ENCODE measurements at places on chromosomes 5 and 9. TPM values are rescaled to one million over a fixed set of nuclear protein-coding genes. Genes with fewer than 3 reads are reported as not detected.

Gene GPR150
- 0.94 TPM for polyA plus RNA-seq

Gene DRD1
- polyA plus RNA-seq, result not detected

Gene TEK
- polyA plus RNA-seq, result not detected

Gene GCNT4
- polyA plus RNA-seq, result 0.10 TPM

Gene PLPPR1
- not detected for polyA plus RNA-seq

Gene PLK2
- 4.0 TPM for polyA plus RNA-seq

Gene BTNL3
- not detected for polyA plus RNA-seq

Gene ARSB
- polyA plus RNA-seq, result 11.9 TPM

Gene SNCAIP
- polyA plus RNA-seq, result not detected

Gene CBY3
- polyA plus RNA-seq, result 0.56 TPM

Gene TNFSF15
- polyA plus RNA-seq, result 0.03 TPM

Gene SMIM27
- polyA plus RNA-seq, result 37.2 TPM

Gene SLC36A2
- not detected for polyA plus RNA-seq

DNA sequence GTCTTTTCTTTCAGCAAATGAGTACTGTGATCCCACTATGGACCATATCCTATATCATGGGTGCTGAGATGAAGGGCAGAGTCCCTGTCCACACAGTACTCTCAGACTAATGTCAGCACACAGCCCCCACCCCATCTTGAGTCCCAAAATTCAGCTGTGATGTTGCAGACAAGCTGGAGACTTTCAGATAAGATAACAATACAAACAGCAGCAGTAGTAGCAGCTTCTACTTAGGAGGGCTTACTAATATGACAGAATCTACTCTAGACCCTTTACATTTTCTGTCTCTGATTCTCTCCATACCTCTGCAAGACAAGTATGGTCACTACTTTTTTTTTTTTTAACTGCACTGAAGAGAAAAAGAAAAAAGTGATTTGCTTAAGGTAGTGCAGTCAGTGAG lies 129.1 kb upstream of the TRIM32 start:
- DNase-seq, result no peak

DNA sequence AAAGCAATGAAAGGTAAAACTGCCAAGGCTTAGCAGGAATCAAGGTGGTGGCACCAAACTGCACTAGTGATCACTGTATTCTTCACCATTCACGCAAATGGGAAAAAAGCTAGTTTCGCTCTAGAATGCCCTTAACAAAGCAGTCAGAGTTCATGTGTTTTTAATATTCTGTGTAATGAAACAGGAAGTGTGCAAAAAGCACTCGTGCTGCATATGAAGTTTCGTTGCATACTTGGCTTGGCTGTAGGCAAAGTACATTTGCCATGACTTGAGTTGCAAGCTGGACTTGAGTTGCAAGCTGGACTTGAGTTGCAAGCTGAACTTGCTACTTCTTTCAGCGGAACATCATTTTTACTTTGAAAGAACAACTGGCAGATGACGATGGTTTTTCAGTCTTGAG lies 55.4 kb downstream of the FOXI1 start:
- no peak for DNase-seq

- DNase-seq, result no peak
Measured at GRCh38 chr5:8814105-8814504, 731.8 kb downstream of the SEMA5A start.

DNA sequence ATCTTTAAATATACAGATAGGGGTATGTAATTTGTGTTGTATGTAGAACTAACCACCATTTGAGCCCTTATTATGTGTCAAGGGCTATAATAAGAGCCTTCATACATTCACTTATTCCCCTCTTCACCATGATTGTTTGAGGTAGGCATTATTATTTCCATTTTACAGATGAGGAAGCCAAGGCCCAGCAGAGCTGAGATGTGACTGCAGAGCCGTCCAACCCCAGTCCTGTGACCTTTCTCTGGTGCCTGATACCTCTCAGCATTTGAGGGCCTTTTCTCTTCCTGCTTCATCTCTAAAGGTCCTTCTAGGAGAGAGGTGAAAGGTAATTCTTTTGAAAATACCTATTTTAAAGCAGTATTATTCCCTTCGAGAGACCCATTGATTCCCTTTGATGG lies 37.3 kb downstream of the PIP5K1B start:
- DNase-seq, result no peak

DNA sequence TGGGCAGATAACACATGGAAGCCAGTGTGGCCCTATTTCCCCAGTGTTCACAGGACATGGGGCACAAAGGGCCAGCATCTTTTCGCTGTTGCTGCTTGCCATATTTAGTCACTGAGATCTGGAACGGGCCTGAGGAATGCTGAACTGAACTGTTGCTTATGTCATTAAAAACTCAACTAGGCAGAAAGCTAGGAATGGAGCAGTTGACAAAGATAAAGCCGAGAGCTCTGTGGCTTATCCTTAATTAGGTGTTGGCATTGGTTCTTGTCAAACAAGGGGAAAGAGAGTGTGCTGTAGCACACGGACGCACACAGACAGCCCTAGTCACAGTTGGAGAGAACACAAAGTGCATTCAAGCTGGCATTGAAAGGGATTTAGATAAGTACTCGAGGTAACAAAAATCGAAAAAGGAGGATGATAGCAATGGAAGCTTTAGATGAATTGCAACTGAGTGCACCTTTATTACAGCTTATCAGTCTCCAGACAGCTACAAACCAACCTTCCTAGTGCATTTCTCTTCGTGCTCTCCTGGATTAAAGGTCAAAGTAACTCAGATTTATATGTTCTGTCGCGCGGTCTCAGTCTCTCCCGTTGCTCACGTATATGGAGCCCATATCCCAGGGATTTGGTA lies 450.2 kb upstream of the ZNF608 start:
- no peak for DNase-seq

GRCh38 chr5:41334758-41335157 lies 121.4 kb upstream of the C6 start:
- DNase-seq, result no peak

DNA sequence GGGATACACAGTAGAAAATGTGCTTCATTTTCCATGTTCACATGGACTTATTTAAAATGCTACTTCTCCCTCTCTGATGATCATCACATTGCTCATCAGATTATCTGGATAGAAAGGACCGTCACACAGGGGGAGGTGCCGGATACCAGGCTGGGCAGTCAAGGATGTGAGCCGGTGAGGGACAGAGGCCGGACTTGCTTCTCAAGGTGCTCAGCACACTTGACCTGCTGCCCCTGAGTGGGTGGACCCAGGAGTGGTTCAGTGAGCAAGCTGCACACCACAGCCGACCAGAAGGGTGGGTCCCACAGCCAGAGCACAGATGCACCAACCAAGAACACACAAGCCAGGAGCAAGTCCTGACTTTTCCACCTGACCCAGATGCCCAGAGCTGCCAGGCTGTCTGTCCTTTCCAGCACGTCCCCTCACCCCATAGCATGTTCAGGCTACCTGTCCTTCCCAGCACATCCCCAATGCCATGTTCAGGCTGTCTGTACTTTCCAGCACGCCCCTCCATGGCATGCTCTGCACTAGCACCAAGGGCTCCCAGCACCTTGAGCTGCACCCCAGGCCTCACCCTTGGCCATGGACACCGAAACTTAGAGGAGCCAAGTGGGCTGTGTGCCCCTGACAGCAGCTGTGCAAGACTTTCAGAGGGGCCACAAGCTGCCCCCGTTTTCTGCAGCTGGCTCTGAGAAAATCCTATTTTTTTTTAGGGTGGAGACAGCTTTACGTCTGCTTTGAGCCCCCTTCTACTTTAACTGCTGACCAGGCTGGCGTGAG lies 77.8 kb downstream of the SECISBP2 start:
- DNase-seq, result no peak

DNA sequence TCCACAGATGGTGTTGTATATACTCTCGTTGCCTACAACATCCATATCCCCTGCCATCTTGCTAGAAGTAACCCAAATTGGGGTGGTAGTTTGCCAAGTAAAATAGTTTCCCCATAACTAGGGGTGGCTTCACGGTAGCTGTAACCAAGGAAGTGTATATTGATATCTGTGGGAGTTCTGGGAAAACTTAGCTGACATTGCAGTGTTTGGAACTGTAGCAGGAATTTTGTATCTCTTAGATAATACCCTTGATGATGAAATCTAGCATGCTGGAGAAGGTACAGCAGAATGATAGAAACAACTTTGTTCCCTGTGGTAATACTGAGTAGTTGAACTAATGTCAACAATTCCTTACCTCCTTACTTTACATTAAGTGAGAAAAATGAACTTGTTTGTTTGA lies 29.8 kb downstream of the FBXL7 start:
- no peak for DNase-seq

DNA sequence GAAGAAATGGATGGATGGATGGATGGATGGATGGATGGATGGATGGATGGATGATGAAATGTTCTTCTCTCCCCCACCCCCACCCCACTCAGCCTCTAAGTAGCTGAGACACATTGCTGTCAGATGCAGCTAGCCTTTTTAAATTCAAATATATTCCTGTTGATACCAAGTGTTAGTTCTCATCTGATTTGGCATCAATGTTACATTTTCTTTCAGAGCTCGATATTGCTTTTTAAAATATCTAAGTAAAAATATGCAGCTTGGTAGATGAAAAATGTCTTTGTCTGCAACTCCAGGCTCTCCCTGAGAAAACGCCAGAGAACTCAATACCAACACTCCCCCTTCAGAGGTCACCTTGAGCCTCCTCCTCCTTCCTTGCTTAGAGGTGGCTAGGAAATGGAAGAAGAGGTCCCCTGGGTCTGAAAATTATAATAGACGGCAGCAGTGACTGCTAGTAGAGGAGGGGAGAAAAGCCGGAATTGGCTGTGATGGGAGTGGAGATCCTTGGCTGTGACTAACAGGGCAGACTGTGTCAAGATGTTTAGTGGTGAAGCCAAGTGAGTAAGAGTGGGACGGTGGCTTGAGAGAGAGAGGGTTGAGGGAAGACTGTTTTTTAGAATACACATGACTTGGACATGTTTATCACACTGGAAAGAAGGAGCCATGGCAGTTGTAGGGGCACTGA lies 156.0 kb downstream of the ZNF462 start:
- no peak for DNase-seq

GRCh38 chr5:8628521-8628920 lies 759.6 kb downstream of the MTRR start:
- no peak for DNase-seq

GRCh38 chr5:176410486-176411180 lies 5.7 kb downstream of the CLTB start:
- DNase-seq, result no peak

- DNase-seq, result peak; percentile 33
Measured at GRCh38 chr9:133532937-133533668, 1.4 kb upstream of the ADAMTSL2 start.

DNA sequence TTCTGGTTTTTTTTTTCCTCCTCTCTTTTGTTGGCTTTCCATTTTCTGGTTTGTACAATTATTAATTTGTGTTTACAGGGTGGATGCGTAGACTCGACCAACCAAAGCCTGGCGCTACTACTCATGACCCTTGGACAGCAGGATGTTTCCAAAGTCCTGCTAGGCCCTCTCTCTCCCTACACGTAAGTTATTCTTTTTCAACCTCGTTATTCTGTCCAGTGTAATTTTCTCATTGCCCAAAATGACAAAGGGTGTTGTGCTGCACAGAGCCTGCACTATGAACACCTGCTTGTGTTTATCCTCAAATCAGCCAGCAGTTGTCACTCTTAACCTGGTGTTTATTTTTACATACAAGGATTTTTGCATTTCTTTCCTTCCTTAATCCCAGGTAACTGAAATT lies 56.6 kb downstream of the RCL1 start:
- DNase-seq, result no peak

GRCh38 chr9:20499013-20499412 lies 123.3 kb downstream of the MLLT3 start:
- no peak for DNase-seq

DNA sequence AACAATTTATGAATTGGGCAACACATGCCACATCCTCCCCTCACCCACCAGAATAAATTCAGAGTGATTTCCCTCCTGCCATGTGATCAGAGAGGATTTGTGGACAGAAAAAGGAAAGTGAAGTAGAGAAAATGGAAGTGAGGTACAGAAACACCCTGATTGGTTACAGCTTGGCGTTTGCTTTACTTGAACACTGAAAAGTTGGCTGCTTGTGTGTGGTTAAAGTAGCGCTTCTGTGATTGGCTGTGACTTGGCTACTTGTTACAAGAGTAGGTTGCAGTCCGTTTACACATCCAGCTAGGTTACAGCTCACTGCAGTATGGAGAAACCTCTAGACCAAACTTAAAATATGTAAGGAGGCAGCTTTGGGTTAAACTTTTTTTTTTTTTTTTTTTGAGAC lies 205.2 kb upstream of the ZNF608 start:
- peak; percentile 32 for DNase-seq

- no peak for DNase-seq
Measured at GRCh38 chr9:16673171-16673570, 197.3 kb downstream of the BNC2 start.

DNA sequence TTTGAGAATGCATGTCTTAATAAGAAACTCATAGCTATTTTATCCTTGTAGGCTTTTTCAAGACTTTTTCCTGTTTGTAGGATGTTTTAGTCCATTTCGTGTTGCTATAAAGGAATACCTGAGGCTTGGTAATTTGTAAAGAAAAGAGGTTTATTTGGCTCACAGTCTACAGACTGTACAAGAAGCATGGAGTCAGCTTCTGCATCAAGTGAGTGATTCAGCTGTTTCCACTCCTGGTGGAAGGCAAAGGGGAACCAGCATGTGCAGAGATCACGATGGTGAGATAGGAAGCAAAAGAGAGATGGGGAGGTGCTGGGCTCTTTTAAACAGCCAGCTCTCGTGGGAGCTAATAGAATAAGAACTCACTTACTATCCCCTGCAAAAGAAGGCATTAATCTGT lies 177.3 kb downstream of the ALDH1A1 start:
- no peak for DNase-seq

- no peak for DNase-seq
Measured at GRCh38 chr5:143878430-143878829, 66.5 kb downstream of the HMHB1 start.

DNA sequence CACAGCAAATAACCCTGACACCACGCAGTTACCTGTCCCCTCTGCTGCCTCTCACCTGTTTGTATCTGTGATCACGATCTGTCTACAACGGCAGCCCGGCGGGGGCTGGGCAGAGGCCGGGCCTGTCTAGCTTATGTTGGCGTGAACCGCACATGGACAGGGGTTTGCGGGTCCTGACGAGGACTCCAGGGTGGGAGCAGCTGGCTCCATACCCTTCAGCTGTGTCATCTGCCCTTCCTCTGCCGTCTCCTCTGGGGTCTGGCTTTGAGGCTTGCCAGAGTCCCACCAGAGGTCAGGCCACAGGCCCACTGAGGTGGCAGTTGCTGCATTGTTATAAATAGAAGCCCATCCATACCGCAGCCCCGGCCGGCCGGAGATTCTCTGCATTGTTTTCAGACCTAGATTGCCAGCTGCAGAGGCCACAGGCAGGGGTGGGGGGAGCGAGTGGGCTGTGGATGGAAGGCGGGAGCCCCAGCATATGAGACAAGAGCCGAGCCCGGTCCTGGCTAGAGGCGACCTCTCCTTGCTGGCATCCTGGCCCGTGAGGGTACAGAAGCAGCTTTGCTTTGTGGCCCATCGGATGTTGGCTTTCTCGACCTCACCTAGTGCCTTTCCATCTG lies 37.8 kb downstream of the FAM78A start:
- DNase-seq, result peak; percentile 56

- DNase-seq, result no peak
Measured at GRCh38 chr5:171454549-171454948, 35.1 kb downstream of the FGF18 start.

Measured in immature natural killer cell (primary cell).